PC-9 (cell line): ENCODE measurements at places on chromosomes 3 and 15. TPM values are rescaled to one million over a fixed set of nuclear protein-coding genes. Genes with fewer than 3 reads are reported as not detected.
A peak's percentile ranks its signal among the peaks of the same experiment; 100 is the strongest.

GRCh38 chr3:182920515-182921084 lies 59.7 kb downstream of the DCUN1D1 start:
- H3K27ac ChIP-seq: no peak overlapping the region
- H3K27me3 ChIP-seq: no peaks in the 10 kb centered on the region
- no peaks in the 10 kb centered on the region for H3K4me1 ChIP-seq
- no peak overlapping the region for H3K4me3 ChIP-seq
- peaks cover 6% of the 10 kb centered on the region; the same call in 1 of the 2 replicates for H3K36me3 ChIP-seq
- no peak for DNase-seq

DNA sequence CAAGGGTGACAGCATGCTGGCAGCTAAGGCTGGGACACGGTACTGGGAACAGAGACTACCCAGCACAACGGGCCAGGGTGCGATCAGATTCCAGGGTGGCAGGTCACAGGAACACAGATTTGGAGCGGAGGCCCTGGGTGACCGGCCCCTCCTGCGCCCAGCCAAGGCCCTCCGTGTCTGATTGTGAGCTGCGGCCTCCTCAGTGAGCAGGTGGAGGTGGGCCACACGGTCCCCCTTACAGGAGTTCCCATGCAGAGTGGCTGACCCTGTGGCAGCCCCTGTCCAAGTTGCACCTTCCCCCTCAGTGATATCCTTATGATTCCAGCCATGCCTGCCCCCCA lies 28.9 kb upstream of the PARL start:
- DNase-seq: no peak
- no peaks in the 10 kb centered on the region for H3K36me3 ChIP-seq
- no peaks in the 10 kb centered on the region for H3K27me3 ChIP-seq
- H3K4me1 ChIP-seq: peaks cover 48% of the 10 kb centered on the region
- peak overlapping the region; percentile 63 for H3K27ac ChIP-seq

DNA sequence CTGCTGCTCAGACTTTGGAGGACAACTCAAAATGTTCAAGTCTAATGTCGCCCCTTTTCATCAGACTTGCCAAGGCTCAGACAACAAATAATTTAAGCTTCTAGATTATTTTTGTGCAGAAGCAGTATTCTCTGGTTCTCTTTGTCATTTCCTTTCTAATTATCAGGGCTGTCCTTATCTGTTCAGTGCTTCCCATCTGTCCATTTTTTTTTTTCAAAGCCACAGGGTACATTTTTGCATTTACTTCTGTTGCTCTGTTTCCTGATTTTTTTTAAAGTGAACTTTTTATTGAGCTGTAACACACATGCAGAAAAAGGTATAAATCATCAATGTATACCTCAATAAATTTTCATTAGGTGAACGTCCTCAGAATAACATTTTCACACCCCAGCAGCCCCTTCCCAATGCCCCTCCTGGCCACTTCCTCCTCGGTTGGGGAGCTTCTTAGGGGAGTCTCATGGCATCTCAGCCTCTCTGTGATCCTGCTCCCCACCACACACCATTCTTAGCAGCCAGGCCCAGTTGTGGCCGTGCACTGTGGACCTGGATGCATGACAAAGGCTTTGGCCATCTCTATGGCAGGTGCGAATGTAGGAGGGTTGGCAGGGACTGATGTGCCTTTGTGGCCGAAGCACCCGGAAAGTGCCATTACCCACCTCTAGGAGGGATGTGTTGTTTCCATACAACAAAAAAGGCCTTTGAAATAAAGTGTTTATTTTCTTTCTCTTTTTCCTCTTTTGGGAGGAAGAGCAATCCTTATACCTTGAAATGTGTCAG lies 303.5 kb upstream of the LRRFIP2 start:
- H3K27ac ChIP-seq: no peak overlapping the region
- H3K27me3 ChIP-seq: peaks cover 48% of the 10 kb centered on the region
- no peaks in the 10 kb centered on the region for H3K36me3 ChIP-seq
- DNase-seq: no peak
- H3K4me1 ChIP-seq: no peaks in the 10 kb centered on the region
- H3K4me3 ChIP-seq: no peak overlapping the region

DNA sequence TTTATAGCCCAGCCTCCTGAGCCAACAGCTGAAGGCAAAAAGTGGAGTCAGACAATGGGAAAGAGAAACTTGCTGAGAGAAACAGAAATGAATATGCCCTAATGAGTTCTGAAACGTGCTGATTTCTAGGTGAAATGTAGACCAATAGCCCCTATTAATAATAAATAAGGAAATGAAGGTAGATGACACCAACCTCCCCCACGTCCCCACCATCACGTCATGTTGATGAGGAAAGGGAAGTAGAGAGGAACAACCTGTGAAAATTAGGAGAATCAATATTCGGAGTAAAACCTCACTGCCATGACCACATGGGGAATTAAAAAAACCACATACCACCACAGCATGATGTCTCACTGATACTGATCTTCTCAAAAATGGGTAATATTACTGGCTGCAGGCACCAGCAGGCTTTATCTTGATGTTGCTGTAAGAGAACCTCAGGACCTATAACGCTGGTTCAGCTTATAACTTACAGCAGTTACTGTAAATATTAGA lies 64.0 kb downstream of the KAT2B start:
- no peaks in the 10 kb centered on the region for H3K36me3 ChIP-seq
- no peak for DNase-seq
- H3K4me1 ChIP-seq: peaks cover 5% of the 10 kb centered on the region; the same call in 1 of the 2 replicates
- H3K4me3 ChIP-seq: no peak overlapping the region
- no peaks in the 10 kb centered on the region for H3K27me3 ChIP-seq
- H3K27ac ChIP-seq: no peak overlapping the region

GRCh38 chr3:15645740-15646501 lies 44.4 kb downstream of the BTD start:
- no peaks in the 10 kb centered on the region for H3K27me3 ChIP-seq
- H3K36me3 ChIP-seq: no peaks in the 10 kb centered on the region
- H3K27ac ChIP-seq: peak overlapping the region; percentile 82
- DNase-seq: peak; percentile 88
- peak overlapping the region; percentile 32; the same call in 1 of the 2 replicates for H3K4me3 ChIP-seq
- H3K4me1 ChIP-seq: peaks cover 40% of the 10 kb centered on the region

DNA sequence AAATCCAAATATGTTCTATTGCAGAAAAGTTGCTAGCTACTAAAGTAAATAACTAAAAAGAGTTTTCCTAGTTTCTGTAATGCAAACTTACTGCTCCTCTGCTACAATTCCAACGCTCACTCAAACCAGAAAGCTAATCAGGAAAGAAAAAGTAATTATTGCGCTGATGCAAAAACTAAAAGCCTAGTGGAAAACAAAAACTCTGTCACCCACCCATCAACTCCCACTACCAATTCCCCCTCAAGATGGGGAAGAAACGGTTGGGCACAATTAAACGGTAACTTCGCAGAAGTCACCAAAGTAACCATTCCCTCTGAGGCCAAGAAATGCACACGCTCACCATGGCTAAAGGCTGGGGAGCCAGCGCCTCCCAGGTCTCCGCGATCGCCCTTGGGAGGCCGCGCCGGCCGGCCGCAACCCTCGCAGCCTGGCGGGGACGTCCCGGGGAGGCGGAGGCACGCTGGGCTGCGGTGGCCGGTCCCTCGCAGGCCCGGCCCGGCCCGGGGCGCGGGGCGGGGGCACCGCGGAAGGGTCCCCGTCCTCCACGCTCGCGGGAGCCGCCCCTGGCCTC lies 684 bp downstream of the SLTM start:
- H3K27me3 ChIP-seq: no peaks in the 10 kb centered on the region
- DNase-seq: no peak
- peak overlapping the region; percentile 96 for H3K4me3 ChIP-seq
- H3K4me1 ChIP-seq: peaks cover 21% of the 10 kb centered on the region
- H3K36me3 ChIP-seq: peaks cover 5% of the 10 kb centered on the region; the same call in 1 of the 2 replicates

DNA sequence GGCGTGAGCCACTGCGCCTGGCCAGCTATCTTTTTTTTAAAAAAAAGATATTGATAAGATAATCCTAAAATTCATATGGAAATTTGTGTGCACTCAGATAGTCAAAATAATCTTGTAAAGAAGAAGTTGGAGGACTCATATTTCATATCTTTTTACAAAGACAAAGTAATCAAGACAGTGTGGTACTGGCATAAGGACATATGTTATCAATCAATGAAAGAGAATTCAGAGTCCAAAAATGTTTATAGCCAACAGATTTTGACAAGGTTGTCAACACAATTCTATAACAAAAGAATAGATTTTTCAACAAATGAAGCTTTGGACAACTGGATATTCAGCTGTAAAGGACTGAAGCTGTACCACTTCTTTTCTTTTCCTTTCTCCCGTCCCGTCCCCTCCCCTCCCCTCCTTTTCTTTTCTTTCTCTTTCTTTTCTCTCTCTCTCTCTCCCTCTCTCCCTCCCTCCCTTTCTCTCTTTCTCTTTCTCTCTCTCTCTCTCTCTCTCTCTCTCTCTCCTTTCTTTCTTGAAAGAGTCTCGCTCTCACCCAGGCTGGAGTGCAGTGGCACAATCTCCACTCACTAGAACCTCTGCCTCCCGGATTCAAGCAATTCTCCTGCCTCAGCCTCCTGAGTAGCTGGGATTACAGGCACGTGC lies 126.8 kb downstream of the GSK3B start:
- no peaks in the 10 kb centered on the region for H3K27me3 ChIP-seq
- H3K4me3 ChIP-seq: no peak overlapping the region
- H3K27ac ChIP-seq: no peak overlapping the region
- H3K4me1 ChIP-seq: peaks cover under 1% of the 10 kb centered on the region; the same call in 1 of the 2 replicates
- no peak for DNase-seq
- no peaks in the 10 kb centered on the region for H3K36me3 ChIP-seq

DNA sequence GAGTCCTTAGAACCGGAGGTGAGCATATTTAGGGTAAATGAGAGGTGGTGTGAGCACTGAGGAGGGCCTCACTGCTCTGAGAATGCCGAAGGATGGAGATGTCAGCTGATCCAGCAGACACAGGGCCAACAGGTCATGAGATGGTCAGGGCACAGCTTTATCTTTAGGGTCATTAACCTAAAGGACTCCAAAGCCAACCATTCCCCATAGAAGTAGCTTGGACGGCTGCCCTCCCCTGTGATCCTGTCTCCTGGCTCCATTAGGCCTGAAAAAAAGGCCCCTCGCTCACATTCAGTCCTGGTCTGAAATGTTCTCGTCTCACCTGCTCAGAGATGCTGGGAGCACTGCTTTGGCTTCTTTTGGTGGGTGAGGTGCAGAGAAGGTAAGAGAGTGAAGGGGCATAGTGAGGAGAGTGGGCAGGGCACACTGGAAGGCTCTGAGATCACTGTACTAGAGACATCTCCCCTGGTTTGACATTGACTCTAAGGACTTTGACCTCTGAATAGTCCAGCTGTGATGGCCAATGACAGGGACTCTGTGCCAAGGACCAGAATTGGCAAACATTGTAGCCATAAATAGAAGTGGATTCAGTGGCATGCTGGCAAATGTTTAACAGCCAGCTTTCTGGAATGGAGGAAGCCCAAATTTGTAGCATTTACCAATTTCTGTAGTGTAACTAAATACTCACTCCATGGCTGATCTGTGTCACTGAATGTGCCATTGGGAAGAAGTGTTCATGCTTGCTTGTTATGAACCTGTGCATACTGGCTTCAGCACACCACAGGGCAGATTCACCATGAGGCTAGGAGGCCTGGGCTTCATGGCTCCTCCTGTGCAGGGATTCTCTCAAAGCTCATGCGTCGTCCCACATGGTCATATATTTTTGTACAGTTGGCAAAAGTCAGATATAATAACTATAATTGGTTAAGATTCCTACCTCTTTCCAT lies 76.2 kb upstream of the MRPS22 start:
- DNase-seq: no peak
- H3K27me3 ChIP-seq: 0 out of 2 replicates have a peak, but pooled peaks cover 4% of the 10 kb centered on the region
- H3K4me3 ChIP-seq: no peak overlapping the region
- H3K4me1 ChIP-seq: no peaks in the 10 kb centered on the region
- no peak overlapping the region for H3K27ac ChIP-seq

DNA sequence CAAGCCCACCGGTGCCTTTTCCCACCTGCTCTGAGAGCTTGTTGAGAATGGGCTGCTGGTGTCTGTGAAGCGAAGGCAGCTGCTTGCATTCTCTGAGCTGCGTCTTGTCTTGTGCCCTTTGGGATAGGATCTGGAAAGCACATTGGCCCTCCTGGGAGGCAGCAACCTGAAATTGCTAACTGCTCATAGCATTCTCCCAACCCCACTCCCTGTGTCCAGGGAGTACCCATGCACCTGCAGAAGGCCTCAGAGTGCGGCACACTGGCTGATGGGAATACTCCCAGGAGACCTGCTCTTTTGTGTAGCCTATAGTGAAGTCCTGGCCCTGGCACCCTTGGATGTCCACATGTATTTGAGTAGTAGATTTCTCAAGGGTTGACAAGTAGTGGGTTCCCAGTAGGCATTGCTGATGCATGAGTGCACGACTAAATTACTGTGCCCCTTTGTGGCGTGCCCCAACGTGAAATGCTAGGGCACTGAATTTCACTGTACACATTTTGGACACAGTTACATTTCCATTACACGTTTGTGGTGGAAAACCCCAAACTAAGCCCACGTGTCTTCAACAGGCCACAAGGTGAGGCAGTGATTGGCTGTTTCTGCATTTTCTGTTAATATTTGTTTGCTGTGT lies 3.7 kb downstream of the EPHB1 start:
- H3K27ac ChIP-seq: no peak overlapping the region
- H3K27me3 ChIP-seq: peaks cover 51% of the 10 kb centered on the region
- no peak overlapping the region for H3K4me3 ChIP-seq
- no peaks in the 10 kb centered on the region for H3K36me3 ChIP-seq

GRCh38 chr15:85401108-85401774 lies 20.8 kb downstream of the AKAP13 start:
- H3K4me1 ChIP-seq: peaks cover 34% of the 10 kb centered on the region
- H3K4me3 ChIP-seq: no peak overlapping the region
- 0 out of 2 replicates have a peak overlapping the region, but pooled peaks have one; percentile 14 for H3K27ac ChIP-seq
- 0 out of 2 replicates have a peak, but pooled peaks cover 5% of the 10 kb centered on the region for H3K36me3 ChIP-seq
- no peaks in the 10 kb centered on the region for H3K27me3 ChIP-seq

Gene BLM
- 15.1 and 19.1 TPM in 2 replicates for total RNA-seq

Gene CIDEC
- 0.37 TPM in 1 of 2 replicates, not detected in the other for total RNA-seq

Gene CDC25A
- total RNA-seq: 9.7 and 10.5 TPM in 2 replicates

Gene FBXL2
- 15.8 and 18.5 TPM in 2 replicates for total RNA-seq
